ENCODE measurements at places on chromosomes 16 and 17.

GRCh38 chr17:83053739-83054451, 25.5 kb upstream of the METRNL start:
- no peak for DNase-seq

- no peak for DNase-seq
Observed at GRCh38 chr17:65583921-65584603, 22.6 kb upstream of the AXIN2 start.

DNA sequence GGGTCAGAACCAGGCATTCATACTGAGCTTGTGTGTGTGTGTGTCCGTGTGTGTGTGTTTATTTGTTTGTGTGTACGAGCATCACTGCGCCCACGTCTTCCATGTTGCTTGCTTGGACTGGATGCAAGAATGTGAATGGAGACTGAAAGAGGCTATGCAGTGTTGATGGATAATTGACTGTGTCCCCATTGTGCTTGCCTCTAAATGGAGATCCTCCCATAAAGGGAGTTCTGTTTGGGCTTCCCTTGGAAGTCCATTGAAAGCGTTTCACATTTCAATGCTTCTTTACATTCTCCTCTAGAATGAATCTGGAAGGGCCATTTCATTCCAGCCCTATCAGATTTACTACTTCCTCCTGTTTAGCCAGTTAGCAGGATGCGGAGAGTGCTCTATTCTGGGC, 124.0 kb downstream of the GP2 start:
- DNase-seq: no peak

GRCh38 chr16:58832386-58832895, 98.3 kb upstream of the GOT2 start:
- DNase-seq: no peak

GRCh38 chr17:15377200-15377599, 35.8 kb upstream of the TEKT3 start:
- DNase-seq: no peak

DNA sequence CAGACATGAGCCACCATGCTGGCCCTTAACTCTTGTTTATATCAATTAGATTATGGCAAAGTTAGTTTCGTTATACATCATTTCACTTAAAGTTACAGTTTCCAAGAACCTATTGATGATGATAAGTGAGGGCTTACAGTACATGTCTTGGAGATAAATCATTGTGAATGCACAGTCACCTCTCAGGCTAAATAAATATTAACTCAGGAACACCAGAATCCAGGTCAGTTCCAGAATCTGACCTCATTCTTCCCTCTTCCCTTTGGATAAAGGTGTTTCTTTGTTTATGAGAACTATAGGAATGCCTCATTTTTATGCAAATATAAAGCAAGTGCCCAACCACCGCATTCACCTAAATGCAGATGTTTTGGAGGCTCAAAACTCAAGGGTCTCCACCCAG, 48.4 kb upstream of the CRYM start:
- no peak for DNase-seq

GRCh38 chr17:5869041-5869745, 201.0 kb upstream of the WSCD1 start:
- DNase-seq: no peak

GRCh38 chr16:48535831-48536613, 74.0 kb downstream of the N4BP1 start:
- DNase-seq: no peak

DNA sequence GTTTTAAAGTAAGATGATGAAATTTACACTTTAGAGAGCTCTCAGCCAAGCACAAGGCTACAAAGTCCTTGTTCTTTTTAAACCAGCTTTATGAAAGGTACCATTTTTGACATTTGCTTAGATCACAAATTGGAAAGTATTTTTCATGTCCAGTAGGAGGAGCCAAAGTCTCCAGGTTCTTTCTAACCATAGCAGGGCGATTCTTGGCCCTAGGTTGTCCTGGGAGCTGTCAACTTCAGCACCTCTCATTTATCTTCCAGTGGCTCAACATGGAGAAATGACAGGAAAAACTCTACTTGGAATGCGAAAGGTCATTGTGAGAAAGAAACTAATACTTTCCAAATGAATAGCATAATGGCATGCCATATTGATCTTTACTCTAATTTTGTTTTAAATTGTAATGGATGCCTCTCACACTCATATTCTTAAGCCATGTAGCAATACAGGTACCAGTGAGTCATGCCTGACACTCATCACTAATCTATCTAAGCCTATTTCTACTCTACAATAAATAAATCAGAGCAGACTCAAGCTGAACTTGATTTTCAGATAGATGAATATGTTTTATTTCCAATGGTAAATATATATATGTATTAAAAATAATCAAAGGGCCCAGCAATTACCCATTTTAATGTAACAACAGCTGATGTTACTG, 919.1 kb upstream of the EEF2KMT start:
- DNase-seq: no peak

- no peak for DNase-seq
Observed at GRCh38 chr16:66910175-66910940, 8.3 kb downstream of the CDH16 start.

- DNase-seq: no peak
Observed at GRCh38 chr17:38797158-38797490, 2.2 kb downstream of the PIP4K2B start.

GRCh38 chr17:77424585-77425344, 284.0 kb downstream of the SEC14L1 start:
- DNase-seq: no peak

DNA sequence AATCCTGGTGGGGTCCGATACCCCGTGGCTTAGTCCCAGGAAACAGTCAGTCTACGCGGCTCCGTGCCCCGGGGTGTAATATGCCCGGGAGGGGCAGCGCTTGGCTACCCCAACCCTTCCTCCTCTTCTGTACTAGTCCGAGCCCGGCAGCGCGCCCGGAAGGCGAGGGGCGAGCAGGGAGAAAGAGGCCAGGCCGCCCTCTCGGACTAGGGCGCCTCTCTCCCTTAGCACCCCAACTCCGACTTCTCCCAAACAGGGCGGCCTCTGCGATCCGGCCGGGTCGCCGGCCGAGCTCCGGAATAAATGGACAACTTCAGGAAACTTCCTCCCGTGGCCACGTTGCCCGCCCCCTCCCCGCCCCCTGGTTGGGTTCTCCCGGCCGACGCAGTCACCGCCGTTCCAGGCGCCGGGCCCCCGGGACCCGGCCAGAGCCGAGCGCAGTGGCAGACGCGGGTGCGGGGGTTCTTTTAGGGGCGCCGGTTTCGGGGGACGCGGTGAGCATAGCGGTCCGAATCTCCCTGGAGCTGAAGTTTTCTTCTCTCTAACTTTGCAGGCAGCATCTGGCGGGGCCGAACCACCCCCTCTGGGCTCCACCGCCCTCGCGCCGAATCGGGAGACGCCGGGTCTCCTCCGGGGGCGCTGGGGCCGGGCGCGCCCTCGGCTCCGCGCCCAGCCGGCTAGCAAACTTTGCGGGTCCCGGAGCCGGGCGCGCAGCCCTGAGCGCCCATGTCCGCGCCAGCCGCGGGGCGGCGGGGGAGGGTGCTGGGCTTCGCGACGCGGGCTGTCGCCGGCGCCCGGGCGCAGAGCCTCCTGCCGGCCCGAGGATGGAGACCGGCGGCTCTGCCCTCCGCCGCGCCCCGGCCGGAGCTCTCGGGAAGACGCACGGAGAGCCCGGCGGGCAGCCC, at the start of gene SDK2:
Gene SDK2 (minus strand): TSS at position 301 of the 905 bp plus-strand sequence. CDS start 357 bp downstream, outside the sequence.
- DNase-seq: no peak

GRCh38 chr17:21508211-21508610, 132.1 kb downstream of the KCNJ12 start:
- no peak for DNase-seq

GRCh38 chr16:8850279-8850885, 18.4 kb downstream of the CARHSP1 start:
- DNase-seq: no peak

- DNase-seq: no peak
Observed at GRCh38 chr16:27111486-27111885, 44.8 kb downstream of the C16orf82 start.

- DNase-seq: no peak
Observed at GRCh38 chr17:37490638-37491614, 1.2 kb downstream of the DUSP14 start.

DNA sequence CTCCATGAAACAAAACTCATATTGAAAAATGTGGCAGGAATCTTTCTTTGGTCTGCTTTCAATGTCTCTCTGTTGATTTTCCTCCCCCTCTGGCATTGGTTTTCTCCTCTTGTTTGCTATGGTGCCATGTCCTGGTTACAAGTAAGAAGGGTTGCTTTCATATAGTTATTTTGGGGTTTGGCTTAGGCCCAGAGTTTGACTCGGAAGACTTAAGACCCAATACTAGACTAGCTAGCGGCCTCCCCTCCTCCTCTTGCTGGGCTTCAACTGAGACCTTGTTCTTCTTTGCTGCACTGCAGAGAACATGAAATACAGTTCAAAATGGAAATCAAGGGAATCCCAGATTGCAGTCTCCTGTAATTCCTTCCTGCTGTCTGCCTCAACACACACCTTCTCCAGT, 30.0 kb upstream of the CLEC18A start:
- DNase-seq: no peak

DNA sequence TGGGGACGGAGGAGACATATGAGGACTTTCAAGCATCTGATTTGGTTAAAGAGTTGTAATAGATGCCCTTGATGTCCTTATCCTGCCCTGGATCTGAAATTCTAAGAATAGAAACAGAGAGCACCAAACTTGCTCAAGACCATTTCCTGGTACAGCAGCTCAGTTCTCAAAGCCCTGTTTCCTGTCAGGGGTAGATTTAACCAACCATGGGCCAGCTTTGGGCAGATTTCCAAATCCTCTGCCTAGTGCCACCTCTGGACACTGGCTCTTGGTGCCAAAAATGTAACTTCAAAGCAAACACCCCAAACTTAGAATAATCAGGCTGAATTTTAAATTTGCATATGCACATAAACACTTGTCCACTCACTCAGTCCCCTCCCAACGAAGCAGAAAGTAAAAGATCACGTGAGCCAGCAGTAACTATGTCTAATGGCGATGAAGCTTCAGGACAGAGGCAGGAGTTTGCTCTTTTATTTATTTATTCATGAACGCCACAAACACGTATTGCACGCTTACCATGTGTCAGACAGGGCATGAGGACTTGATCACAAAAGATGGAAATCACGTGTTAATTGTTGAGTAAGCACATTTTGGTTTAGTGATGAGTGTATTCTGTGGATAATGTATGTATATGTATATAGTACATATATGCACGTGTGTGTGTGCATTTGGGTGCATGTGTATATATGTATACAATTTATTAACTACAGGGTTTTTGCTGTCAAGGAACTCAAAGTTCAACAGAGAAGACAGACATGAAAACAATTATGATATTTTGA, 23.1 kb upstream of the SDK2 start:
- no peak for DNase-seq

GRCh38 chr17:81599719-81600486, 37.0 kb downstream of the NPLOC4 start:
- DNase-seq: no peak

GRCh38 chr16:88941913-88942909, 34.8 kb downstream of the CBFA2T3 start:
- DNase-seq: peak; percentile 46

DNA sequence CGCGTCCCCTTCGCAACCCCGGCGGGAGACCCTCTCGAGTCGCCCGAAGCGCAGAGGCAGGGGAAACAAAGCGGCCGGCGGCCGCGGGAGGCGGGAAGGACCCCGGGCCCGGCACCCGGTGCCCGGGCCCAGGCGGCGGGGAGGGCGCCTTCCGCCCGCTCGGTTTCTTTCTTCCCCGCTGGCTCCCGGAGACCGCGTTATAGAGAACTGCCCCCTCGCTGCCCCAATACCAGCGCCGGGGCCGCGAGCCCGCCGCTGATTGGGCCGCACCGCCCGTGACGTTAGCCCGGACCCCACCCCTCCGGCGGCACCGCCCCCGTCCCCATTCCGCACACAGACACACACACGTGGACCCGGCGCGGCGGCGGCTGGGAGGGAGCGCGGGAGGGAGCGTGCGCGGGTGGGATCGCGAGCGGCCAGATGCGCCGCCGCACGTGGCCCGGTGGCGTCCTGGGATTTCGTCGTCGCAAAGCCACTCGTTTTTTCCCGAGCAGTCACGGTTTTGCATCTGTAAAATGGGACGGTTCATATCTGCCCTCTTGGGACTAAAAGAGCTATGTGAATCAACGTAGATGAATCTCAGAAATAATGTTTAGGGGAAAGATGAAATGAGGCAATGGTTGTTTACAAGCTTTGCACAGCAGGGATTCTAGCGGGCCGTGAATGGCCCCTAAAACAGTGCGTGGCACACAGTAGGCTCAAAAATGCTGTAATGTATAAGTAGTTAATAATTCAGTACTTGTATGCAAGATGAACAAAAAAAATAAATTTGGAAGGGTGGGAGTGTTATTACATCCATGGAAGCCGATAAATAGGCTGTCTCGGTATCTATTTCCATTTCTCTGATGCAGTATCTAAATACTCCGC, at the start of gene EPOP:
Gene EPOP (minus strand): TSS at position 209 of the 867 bp plus-strand sequence. CDS start 462 bp downstream, outside the sequence.
- DNase-seq: peak; percentile 92

DNA sequence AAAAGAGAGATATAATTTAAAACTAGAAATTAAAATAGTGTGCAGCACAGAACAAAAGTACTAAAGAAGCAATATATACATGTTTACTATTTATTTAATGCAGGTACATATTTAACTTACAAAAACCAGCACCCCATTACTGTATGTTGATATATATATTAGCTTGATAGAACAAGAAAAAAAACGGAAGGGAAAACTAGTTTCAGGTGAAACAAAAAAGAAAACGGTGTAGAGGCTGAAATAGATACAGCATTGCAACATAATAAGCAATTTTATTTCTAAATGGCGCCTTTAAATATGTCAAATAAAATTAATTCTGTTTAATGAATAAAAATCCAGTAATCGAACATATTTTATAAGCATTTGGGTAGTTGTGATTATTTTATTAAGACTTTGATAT, 3.9 kb downstream of the HNF1B start:
- DNase-seq: no peak

DNA sequence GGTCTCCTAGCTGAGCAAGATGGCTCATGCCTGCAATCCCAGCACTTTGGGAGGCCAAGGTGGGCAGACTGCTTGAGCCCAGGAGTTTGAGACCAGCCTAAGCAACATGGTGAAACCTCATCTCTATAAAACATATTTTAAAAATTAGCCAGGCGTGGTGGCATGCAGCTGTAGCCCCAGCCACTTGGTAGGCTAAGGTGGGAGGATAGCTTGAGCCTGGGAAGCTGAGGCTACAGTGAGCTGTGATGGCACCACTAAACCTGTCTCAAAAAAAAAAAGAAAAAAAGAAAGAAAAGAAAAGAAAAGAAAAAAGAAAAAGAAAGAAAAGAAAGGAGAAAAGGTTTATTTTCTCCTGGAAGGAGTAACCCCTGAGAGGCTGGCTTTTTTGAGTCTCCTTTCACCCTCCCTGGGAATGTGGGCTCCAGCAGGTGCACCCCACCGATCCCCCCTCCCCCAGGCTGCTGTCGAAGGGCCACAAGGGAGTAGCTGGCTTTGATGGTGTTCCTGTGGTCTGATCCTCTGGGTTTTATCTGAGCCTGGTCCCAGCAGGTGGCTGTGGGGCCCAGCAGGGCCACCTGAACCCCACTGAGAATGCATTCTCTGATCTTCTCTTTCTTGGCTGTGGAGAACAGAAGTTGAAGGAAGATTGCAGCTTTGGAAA, 29.9 kb upstream of the TNRC6C start:
- no peak for DNase-seq

DNA sequence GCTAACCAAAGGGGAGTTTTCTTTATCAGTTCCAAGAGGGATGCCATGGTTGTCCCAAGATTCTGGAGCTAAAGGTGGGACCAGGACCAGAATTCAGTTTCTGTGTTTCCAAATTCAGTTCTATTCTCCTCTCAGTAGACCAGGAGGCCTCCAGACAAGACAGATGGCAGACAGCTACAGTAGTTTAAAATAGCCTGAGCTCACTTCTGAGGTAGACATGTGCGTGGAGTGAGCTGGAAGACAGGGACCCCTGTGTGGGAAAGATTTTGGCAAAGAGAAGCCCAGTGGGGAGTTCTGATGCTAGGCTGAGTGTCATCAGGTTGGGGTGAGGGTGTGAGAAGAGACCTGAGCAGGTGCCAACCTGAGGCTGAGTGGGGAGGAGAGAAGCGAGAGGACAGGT, 95.4 kb downstream of the PRKCB start:
- no peak for DNase-seq

Measured in activated CD4-positive, alpha-beta T cell treated with anti-CD3 and anti-CD28 coated beads for 4 hours (primary cell).